ENCODE measurements at places on chromosomes 1 and 21. TPM values are rescaled to one million over a fixed set of nuclear protein-coding genes. Genes with fewer than 3 reads are reported as not detected.

- no peak for DNase-seq
Measured at GRCh38 chr1:71357708-71358107, 276.9 kb upstream of the ZRANB2 start.

CCDC185 gene
- total RNA-seq, result not detected

DNA sequence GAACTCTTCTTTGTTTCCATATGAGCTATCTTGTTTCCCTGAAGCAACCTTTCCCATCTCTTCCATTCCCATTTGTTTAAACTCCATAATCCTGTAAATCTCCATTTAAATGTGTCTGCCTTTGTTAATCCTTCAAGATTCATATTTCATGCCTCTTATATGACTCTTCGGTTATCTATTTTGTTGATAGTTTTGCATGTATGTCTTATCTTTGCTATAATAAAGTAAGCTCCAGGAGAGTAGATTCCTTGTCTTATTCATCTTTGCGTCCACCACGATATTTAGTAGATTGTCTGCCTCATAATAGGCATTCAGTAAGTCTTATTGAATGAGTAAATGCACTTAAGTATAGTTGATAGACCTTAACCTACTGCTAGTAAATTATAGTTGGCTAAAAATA, 18.4 kb downstream of the CLIC4 start:
- no peak for DNase-seq

F5 gene
- 1.7 TPM for total RNA-seq

- no peak for DNase-seq
Measured at GRCh38 chr1:85459290-85459689, 5.7 kb downstream of the DDAH1 start.

Data from natural killer cell (primary cell).